ENCODE measurements at places on chromosomes 1 and 21.

DNA sequence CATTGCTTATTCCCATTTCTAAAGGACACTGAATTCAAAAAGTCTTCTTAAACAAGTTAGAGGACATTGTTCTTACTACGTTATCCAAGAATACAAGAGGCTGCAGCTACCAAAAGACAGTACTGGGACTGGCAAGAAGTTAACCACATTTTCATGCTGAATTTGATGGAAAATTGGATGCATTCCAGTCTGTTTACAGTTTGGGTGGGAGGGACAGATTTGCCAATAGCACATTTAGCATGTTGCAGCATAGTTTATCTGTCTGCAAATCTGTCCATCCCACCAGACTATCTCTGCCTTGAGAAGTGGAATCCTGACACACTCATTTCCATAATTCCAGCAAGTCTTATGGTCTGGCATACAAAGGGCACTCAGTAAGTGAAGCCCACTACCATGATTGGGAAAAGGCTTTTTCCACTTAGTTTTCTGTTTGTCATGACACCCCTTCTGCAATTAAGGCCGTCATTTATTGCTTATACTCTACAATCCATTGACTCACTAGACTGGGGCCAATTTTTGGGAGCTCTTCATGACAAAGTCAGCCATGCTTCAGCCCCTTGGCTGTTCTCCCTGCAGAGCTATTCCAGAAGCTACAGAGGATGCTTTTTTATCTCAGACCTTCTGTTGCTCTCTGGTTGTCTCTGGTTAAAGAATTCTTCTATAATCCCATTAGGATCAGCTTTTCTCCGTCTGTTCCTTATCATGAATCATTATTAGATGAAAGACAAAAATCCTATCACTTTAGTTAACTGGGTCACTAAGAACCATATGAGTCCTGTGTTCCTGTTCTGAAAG is 355.8 kb upstream of the PTBP2 start:
- DNase-seq, result no peak

DNA sequence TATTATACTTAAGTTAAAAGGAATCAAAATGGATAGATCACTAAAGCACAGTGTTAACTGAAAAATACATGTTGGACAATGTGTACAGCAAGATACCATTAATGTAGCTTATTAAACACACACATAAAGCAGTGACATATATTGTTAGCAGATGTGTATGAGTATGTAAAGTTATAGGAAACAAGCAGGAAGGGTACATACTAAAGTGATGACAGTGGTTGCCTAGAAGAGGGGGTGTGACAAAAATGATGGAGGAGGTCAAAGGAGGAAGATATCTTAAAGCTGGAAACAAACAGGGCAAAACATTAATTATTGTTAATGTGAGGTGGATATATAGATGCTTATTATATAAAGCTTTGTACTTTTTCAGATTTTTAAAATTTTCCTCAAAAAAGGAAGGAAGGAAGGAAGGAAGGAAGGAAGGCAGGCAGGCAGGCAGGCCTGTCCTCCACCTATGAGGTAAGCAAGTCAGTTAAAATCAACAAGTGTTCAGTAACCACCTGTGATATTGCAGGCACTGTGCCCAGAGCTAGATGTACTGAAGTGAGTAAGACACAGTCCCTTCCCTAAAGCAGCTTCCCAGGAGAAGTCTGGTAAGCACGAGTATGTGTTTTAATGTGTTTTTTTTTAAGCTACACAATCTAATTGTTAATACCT is 252.9 kb upstream of the NR5A2 start:
- no peak for DNase-seq

GRCh38 chr1:236920286-236920894 is 83.9 kb downstream of the MT1HL1 start:
- no peak for DNase-seq

GRCh38 chr21:44599264-44600029 is 950 bp upstream of the KRTAP10-7 start:
- DNase-seq, result no peak

- DNase-seq, result no peak
Measured at GRCh38 chr1:177848577-177848976, 121.3 kb downstream of the SEC16B start.

DNA sequence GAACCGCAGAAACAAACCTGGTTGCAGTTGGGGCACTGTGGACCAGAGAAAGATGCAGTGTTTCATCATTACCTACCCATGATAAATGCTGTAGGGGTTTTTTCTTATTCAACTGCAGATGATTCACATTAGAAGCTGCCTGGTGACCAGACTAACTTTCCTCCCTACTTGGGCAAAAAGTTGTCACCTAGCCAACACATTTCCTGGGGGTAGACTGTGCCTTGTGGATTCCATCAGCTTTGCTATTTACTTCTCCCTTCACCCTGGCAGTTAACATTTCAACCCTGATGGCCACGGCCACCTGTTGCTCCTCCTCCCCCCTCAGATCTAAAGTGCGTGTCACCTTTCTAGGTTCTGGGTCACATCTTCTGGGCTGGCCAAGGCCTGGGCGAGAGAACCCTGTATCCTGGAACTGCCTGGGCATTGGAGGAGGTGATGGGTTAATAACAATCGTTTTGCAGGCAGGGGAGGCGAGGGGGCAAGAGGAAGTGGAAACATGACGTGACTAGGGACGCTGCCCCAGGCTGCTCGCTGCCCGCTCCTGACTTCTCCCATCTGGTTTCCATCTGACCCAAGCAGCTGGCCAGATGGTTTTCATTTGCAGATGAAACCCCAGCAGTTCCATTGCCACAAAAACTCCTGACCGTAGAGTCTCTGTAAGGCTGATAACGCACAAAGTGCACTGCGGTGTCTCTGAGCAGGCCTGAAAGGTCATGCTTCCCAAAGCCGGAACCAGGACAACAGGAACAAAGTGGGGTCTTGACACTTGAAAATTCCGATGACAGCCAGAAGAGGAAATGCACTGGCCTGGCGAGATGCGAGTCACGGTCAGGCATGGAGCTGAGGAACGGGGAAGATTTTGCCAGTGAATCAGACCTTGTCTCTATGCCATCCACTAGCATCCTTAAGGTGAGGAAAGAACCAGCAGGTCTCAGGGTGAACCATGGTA is 36.6 kb downstream of the CAPZB start:
- DNase-seq, result no peak

DNA sequence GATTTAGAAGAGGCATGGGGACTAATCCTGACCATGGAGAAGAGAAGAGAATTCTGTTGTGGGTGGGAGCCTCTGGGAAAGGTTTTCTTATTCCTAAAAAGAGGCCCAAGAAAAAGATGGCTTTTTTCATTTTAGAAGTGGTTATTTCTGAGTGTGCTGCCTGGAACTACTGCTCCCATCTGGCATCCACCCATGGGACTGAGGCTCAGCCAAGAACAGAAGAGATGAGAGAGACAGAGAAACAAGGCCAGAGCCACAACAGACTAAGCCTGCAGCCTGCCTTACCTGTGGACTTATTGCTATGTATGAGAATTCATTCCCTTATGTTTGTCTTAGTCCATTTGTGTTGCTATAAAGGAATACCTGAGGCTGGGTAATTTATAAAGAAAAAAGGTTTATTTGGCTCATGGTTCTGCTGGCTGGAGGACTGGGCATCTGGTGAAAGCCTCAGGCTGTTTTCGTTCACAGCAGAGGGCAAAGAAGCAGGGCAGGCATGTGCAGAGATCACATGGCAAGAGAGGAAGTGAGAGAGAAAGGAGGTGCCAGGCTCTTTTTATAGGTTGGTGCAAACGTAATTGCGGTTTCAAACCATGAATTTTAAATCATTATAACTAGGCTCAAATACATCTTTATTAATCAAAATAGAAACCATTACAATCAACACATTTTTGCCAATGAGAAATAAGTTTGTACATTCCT is 57.5 kb upstream of the PRDM2 start:
- no peak for DNase-seq

- DNase-seq, result no peak
Measured at GRCh38 chr1:27405074-27405473, 12.7 kb downstream of the GPR3 start.

DNA sequence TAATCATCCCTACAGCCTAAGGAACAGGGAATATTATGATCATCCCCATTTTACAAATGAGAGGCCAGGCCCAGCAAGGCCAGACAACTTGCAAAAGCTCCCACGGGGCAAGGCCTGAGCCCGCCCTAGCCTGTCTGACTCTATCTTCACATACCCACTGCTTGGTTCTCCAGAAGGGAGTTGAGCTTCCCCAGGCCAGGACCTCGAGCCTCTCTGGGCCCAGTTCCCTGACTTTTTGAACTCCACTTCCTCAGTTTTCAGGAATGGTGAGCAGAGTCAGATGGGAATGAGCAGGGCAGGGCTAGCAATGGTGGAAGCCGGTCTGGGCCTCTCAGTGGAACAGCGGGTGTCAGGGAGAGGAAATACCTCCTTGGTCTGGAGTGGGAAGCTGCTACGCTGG is 39.3 kb downstream of the CACNA1S start:
- DNase-seq, result no peak

DNA sequence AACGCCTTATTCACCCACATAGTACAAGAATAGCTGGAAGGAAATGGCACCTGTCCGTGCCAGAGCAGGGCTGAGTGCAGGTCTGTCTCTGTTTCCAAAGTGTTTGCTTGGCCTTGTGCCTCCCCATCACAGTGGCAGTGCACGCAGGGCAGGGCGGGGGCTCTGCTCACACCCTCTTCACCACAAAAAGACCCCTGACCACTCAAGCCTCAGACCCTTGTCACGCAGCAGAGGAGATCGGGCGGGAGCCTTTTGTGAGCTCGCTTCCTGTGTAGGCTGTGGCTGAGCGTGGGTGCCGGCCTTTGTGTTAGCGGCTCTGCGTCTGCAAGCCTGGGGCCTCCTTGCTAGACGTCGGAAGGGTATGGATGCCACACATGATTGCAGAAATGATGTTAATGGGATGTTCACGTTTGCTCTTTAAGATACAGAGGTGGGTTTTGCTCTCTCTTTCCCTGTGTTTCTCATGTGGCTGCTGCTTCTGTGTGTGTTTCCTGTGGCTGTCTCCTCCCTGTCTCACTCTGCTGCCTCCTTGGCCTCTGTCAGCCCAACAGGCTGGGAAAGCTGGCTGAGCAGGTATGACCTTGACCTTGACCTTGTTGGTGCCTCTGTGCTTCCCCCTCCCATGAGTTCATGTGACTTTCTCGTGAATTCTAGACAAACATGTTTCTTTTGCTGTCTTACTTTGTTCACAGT is 45.4 kb downstream of the S100B start:
- DNase-seq, result peak; percentile 67

DNA sequence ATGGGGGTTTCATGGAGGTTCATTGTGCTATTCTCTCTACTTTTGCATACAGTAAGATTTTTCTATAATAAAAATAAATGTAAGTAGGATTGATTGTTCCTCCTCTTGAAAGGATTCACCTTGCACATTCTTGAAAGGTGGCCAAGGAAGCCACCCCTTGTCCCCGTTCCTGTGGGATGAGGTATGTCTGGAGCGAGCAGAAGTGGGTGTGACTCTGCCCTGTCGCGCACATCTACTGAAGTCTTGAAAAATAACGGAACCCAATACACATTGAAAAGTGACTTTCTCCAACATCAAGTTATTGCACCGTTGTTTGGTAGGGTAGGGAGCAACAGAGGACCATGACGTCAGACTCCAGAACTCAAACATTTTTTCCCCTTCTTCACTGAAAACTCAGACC is 46.8 kb upstream of the USP1 start:
- DNase-seq, result no peak

- DNase-seq, result no peak
Measured at GRCh38 chr1:81867235-81867634, 66.5 kb downstream of the ADGRL2 start.

- no peak for DNase-seq
Measured at GRCh38 chr21:25426580-25426979, 180.7 kb downstream of the MRPL39 start.

GRCh38 chr1:227777646-227778045 is 37.8 kb upstream of the PRSS38 start:
- no peak for DNase-seq

DNA sequence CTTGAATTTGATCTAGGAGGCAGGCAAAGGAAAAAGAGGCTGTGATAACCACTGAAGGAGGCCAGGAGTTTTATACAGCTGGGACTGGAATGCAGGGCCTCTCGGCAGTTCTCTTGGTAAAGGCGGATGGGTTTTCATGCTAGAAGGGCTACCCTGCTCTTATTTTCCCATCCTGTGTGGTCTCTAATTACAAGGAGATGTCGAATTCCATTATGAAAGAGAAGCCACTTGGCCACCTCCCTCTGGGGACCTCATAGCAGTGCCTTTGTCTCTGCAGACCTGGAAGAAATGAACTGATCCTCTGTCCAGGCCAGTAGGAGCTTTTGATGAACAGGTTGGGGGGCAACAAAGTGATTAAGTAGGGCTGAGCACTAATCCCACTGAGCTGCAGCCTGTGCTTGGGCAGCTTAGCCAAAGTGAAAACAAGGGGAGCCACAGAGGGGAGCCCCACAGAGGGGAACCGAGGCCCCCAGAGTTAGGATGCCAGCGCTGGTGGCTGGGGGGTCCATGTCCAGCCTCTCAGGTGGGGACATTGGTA is 42.2 kb upstream of the BCAR3 start:
- DNase-seq, result no peak

- no peak for DNase-seq
Measured at GRCh38 chr1:10433790-10434189, 3.6 kb downstream of the CENPS start.

DNA sequence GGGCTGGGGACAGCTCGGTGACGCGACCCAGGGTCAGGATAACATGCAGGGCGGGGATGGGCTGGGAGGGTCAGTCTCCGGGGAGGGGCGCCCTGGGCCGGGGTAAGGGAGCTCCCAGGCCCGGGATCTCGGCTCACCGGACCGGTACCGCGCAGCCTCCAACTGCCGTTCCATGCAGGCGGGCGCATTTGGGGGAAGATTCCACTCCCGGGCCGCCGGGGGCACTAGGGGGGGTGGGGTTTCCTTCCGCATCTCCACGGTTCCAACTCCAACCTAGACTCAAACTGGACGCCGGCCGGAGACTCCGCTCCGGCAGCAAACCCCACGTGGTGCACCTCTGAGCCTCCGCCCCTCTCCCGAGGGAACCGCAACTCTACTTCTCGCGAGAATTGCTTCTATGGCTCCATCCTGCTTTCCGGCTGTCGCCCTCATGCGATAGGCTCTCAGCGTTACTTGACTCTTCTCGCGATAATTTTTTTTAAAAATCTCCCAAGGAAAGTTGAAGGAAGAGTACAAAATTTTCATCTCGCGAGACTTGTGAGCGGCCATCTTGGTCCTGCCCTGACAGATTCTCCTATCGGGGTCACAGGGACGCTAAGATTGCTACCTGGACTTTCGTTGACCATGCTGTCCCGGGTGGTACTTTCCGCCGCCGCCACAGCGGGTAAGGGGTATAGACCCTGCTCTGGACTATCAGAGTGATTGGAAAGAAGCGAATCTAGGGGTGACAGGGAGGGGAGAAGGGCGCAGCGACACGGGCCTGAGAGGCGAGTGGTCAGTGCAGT is at the start of the genes ATP5PB and WDR77:
TSS of gene ATP5PB (plus strand) at position 547 of the 785 bp plus-strand sequence. CDS start at position 625, 78 bp downstream.
TSS of gene WDR77 (minus strand) at position 339 of the 785 bp plus-strand sequence. CDS start at position 252, 87 bp downstream.
- peak; percentile 83 for DNase-seq

DNA sequence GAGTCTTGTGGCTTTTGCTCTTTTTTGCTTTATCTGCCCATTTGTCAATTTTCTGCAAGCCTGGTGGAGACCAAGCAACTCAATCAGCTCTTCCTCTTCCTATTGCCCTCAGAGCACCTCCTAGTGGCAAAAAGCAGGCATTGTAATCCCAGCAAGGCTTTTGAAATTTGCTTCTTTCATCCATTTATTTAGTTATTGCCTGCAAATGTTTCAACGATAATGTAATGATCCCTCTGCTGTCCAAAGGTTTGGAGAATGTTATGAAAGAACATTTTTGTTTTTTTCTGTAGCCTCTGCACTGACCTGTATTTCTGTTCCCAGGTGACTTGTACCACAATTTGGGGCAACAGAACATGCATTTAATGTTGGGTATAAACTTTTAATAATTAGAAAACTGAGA is 127.8 kb downstream of the GABPA start:
- no peak for DNase-seq

- DNase-seq, result no peak
Measured at GRCh38 chr1:156392452-156392853, 23.4 kb downstream of the RHBG start.
